Hepatocyte (in vitro differentiated cells): ENCODE measurements at places on chromosomes 2 and 18.

- no peak for DNase-seq
Measured at GRCh38 chr2:179461420-179461819, 196.8 kb upstream of the SESTD1 start.

GRCh38 chr2:238159661-238160205 is 963 bp downstream of the ERFE start:
- no peak for DNase-seq

- DNase-seq: no peak
Measured at GRCh38 chr2:24723665-24724064, 69.5 kb downstream of the PTRHD1 start.

GRCh38 chr2:68912732-68913131 is 40.0 kb downstream of the GKN2 start:
- DNase-seq: no peak

DNA sequence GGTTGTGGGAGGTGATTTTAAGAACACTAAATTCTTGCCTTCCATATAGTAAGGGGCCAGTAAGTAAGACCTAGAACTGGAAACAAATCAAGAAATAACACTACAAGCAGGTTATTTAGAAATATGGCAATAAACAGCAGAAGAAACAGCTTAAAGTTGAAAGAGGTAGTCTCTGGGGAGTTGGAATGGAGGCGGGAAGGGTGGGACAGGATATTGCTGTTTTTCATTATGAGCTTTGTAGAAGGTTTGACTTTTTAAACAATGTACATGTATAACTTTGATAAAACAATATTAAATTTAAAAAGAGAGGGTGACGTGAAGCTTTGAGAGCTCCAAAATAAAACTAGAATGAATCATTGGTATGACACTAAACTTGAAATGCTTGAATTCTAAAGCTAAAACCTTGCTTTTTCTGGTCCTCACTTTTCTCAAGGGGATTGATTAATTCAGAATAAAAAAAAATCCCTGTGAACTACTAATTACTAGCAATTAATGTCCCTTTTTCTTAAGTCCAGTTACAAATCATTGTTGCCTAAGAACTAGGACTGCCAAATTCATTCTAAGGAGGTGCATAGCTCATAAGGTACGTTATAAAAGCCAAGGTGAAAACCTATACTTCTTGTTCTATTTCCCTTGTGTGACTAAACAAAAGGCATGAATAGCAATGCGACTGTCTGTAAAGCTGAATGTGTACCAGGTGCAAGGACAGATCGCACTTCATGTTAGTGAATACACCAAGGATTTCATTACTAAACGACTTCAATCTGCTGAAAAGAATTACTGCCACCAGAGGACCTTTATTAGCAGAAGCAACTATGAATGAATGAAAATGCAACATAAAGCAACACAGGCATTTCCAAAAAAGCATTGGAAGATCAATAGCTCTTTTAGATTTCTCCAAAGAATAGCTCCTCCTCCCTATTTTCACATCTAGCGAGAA is 177.5 kb downstream of the RBM43 start:
- no peak for DNase-seq

GRCh38 chr2:135490376-135490775 is 40.6 kb downstream of the ZRANB3 start:
- no peak for DNase-seq

GRCh38 chr2:179595284-179595683 is 266.1 kb downstream of the ZNF385B start:
- DNase-seq: no peak

GRCh38 chr2:222732489-222733178 is 61.2 kb downstream of the MOGAT1 start:
- DNase-seq: no peak

DNA sequence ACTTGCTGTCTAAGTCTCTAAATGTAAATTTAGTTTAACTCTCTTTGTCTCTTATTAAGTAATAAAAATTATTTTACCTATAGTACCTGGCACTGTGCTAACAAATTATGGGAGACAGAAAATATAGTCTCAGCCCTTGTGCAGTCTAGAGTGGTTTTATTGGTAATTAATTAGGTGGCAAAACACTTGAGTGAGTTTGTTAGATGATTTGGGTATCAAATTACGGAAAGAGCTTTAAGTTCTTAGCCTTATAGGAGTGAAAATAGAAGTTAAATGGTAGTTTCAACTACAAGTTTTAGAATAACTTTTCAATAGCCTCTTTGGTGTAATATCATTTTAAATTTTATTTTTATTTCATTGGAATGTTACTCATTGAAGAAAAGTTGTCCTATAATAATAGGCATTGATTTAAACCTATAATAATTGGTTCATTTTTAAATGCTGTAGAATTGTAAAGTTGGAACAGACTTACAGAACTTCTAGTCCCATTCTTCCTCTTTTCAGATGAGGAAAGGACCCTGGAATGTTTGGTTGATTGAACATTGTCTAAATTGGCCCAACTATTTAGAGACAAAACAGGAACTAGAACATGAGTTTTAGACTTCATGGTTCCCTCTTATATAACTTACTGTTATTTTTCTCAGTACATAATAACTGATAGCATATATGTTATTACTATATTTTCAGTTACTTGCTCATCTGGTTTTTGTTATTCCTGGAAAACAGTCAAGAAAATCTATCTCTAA is 10.2 kb upstream of the HTR2B start:
- DNase-seq: no peak

- DNase-seq: no peak
Measured at GRCh38 chr2:177646241-177646640, 253.7 kb downstream of the AGPS start.

DNA sequence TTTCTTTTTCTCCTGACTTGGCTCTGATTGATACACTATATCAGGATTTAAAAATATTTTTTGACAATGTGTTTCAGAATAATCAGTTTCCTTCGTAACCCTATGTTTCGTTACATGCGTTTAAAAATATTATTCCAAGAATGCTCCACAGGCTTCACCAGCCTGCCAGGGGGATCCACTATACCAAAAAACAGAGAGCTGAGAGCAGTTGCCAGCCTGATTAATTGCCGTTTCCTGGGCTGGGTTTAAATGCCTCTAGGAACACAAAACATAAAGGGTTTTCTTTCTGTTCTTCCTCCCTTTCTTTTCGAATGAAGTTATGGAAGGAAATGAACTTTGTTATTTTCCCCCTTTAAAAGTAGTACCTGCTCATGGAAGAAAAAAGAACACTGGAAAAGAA is 47.9 kb downstream of the LRRFIP1 start:
- DNase-seq: no peak

- DNase-seq: peak; percentile 56
Measured at GRCh38 chr2:182372661-182373060, 54.2 kb downstream of the PDE1A start.

- peak; percentile 6 for DNase-seq
Measured at GRCh38 chr2:204706939-204707338, 161.7 kb downstream of the PARD3B start.

GRCh38 chr2:102138331-102138730 is 4.2 kb upstream of the IL1R1 start:
- DNase-seq: no peak

DNA sequence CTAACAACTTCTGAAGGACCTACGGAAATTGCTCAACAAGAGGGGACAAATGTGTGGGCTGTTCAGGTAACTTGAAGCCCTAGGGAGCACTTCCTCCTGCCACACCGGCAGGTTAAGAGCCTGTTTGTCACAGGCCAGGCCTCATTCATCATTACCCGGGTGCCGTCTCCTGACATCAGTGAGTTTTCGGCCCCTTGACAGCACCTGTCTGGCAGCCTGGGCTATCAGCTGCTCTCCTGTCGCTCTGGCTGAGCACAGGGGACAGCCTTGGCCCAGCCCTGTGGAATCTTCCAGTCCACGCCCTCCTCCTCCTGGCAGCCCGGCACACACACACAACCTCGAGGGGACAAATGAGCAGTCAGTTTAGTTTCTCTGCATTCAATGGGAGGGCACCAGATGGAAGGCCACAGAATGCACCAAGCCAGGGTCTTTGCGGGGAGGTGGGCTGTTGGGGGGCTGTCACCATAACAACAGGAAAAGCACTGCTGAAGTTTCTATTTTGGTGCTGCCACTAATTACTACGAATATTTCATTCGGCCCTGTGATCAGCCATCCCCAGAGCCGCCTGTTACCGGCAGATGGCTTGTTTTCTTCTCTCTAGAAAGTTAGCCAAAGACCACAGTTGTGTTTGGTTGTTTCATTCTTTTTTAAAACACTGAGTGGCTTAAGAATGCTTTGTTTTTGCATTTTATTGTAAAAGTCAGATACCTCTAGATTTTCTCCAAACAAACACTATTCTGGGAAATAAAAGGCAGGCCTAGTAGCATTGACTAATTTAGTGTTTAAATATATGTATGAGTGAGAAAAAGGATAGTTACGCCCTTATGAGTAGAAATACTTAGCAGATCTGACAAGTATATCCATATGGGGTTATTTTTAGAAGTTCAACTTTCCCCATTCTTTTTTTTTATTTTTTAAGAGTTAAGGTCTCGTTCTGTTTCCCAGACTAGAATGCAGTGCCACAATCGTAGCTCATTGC is 189.9 kb upstream of the NDUFV2 start:
- DNase-seq: peak; percentile 38

- DNase-seq: peak; percentile 36
Measured at GRCh38 chr2:172456002-172456401, 28.6 kb downstream of the ITGA6 start.

GRCh38 chr2:42827647-42828486 is 35.5 kb upstream of the HAAO start:
- peak; percentile 95 for DNase-seq
